ENCODE measurements at places on chromosomes 3 and 15.

GRCh38 chr3:111238885-111239284 is 167.3 kb downstream of the NECTIN3 start:
- DNase-seq = no peak

DNA sequence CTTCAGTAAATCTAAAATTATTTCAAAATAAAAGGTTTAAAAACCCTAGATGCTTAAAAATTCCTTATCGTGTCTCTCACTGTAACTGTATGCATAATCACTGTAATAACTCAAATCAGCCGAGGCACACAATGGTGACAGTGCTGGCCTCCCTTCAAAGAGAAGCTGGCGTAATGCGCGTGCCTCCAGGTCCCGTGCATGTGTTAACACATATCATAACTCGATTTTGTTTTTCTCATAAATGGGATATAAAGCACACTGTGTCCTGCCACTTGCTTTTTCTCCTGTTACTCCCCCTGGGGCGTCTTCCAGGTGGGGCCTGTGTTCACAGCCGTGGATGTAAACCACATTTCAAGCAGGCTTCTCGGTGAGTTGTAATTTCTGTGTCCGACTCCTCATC is 56.0 kb downstream of the TPRA1 start:
- DNase-seq = no peak

DNA sequence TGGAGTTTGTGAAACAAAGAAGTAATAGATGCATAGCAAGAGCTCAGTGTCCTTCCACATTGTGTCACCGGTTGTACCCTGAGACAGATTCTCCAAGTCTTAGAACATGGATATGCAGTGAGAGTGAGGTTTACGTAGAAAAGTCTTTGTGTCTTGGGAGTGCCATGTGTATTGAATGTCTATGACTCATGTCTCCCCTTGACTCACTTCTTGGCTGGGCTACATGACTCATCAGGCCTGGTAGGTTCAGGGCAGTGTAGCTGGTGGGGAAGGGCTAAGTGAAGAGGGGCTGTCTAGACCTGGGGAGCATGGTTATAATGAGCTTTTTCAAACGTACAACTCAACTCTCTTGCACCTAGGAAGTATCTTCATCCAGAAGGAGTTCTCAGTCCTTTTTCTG is 167.4 kb downstream of the GAP43 start:
- DNase-seq = no peak

GRCh38 chr3:165254812-165255211 is 58.6 kb upstream of the SLITRK3 start:
- DNase-seq = no peak

- no peak for DNase-seq
These were observed 16.7 kb upstream of the CPA3 start for GRCh38 chr3:148848410-148848809.

DNA sequence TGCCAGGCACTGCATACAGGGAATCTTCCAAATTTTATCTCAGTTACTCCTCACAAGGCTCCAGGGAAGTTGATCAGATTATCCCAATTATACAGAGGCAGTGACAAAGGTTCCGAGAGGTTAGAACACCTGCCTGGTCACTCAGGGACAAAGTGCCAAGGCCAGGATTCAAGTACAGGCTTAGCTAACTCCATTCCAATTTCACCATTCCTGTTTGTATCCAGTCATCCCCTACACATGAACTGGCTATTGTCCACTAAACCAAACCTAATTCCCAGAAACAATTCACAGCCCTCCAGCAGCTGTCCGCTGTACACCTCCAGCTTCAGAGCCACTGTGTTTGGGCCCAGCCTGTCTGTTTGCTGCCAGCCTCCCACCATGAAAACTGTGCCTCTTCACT is 16.0 kb downstream of the MUC13 start:
- no peak for DNase-seq

- no peak for DNase-seq
These were observed 43.6 kb upstream of the COL6A6 start for GRCh38 chr3:130473416-130473815.

GRCh38 chr3:42151596-42152168 is 60.5 kb downstream of the TRAK1 start:
- DNase-seq = no peak

DNA sequence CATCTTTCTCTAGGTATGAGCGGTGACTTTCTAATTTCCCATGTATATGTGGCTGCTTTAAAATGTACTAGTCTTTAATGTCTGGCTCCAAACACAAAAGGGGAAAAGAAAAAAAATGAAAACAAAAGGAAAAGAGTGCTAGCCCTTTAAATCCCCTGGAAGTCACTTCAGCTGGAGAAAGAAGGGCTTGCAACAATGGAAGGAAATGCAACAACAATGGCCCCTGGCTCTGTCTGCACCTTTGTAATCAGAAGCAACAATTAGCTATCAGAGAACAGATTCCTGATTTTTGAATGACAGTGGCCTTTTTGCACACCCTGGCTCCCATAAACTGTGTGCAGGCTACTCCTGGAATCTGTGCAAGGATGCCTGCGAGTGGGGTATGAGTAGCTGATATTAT is 591.2 kb downstream of the FHIT start:
- no peak for DNase-seq

GRCh38 chr3:195241592-195242355 is 29.2 kb downstream of the XXYLT1 start:
- DNase-seq = no peak

- peak; percentile 66 for DNase-seq
These were observed 88.3 kb downstream of the TMEM266 start for GRCh38 chr15:76147906-76148570.

DNA sequence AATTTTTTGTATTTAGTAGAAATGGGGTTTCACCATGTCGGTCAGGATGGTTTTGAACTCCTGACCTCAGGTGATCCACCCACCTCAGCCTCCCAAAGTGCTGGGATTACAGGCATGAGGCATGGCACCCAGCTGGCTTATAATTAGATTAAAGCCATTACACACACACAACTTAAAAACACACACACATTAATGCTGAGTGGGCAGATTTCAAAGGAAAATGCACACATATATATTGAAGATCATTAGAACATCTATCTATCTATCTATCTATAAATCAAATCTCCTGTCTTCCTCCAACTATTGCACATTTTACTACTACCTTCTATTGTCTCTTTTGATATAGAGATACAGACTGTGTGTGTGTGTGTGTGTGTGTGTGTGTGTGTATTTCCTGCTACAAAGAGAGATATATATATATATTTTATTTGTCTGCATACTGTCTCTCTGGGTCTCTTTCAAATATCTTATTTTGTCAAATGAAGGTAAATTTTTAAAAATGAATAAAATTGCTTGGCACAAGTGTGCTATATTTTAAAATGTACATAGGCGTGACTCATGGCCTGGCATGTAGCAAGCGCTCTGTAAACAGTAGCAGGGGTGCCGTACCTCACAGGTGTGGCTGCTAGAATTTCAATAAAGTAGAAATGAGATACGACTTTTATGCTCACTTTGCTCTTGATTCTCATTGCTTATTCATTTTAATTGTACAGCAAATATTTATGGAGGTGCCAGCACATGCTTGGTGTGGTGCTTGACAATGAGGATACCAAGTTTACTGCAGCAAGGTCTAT is 655.8 kb downstream of the AGBL1 start:
- DNase-seq = no peak

DNA sequence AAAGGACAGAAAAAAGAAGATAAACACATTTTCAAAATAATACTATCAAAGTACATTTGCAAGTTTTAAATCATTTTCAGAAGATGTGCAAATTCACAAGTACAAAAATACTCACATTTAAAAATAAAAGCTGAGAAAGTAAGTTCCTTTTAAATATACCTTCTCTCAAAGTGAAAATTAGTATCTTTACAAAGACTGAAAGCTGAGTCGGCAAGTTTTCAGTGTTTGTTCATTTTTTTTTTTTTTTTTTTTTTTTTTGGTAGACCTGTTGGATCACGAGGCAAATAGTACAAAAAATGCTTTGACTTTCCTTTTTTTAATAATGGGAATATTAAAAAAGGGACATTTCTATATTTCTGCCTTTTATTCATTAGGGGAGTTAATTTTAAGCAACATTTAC is 317.8 kb downstream of the LSAMP start:
- DNase-seq = no peak
